ENCODE measurements at places on chromosomes 3 and 15.

DNA sequence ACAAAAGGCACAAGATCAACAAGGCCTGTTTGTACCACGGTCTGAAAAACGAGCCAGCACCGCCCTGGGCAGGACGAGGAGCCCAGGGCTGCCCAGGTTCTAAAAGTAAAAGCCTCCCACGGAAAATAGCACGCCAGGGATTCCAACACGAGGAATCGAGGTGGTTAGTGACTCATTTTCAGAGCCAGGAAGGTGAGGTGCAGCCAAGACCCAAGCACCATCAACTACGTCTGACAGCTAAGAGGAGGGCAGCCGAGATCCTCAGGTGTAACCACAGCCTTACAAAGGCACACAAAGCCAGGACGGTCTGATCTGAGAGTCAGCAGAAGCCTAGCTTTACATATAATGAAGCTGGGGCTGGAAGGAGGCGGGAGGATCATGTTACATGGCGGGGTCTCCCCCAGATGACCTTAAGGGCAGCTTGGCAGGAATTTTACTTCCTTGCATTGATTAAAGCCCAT is 52.5 kb downstream of the ATP10A start:
- DNase-seq: peak; percentile 35

GRCh38 chr15:87752250-87752951 is 504.1 kb downstream of the NTRK3 start:
- DNase-seq: no peak

GRCh38 chr3:62570888-62571287 is 197.5 kb upstream of the FEZF2 start:
- no peak for DNase-seq

- DNase-seq: no peak
Measured at GRCh38 chr3:4716706-4717362, 223.7 kb downstream of the ITPR1 start.

- DNase-seq: peak; percentile 98
Measured at GRCh38 chr15:64702816-64703631, 72.4 kb downstream of the RBPMS2 start.

DNA sequence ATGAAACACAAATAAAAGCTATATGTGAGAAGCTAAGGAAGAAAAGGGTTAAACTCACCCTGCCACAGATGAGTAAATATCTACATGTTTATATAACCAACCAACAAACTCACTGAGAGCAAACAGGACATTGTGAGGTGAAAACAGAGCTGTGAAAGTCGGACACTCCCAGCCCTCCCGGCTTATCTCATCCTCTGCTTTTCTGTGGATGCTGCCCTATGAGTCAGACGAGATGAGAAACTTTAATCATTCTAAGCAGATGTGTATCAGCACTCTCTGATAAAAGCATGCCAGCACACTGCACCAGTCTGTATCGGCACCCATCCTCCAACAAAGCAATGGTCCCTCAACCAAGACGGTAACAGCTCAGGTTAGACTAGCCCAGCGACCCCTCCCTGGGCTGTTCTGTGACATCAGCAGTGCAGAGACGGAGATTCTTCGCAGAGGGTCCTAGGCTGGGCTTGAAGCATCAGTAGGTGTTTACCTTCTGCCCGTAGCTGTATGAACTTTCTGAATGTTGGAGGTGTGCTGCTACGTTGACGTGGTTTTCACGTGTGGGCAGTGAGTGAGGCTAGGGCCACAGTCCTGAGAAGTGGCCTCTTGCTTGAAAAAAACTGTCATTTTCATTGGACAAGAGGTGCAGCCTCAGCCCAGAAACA is 119.8 kb upstream of the ALDH1A3 start:
- no peak for DNase-seq

DNA sequence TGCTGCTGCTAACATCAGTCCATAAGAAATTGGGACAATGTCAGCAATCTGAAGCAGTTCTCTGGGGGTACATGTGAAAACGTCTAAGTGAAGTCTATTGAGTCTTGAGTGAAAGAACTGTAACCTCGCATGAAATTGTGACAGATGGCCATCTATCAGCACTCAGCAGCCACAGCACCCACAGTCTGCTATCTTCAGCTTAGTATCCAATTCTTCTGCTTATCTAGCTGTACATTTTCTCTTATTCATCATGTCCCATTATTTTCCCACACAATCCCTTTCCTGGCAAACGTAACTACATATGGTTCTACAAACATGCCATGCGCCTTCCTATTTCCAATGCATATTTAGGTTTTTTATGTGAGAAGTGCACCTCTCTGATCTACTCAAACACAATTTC is 629.7 kb downstream of the NTRK3 start:
- no peak for DNase-seq

- DNase-seq: no peak
Measured at GRCh38 chr15:86603466-86603865, 523.8 kb downstream of the AGBL1 start.

DNA sequence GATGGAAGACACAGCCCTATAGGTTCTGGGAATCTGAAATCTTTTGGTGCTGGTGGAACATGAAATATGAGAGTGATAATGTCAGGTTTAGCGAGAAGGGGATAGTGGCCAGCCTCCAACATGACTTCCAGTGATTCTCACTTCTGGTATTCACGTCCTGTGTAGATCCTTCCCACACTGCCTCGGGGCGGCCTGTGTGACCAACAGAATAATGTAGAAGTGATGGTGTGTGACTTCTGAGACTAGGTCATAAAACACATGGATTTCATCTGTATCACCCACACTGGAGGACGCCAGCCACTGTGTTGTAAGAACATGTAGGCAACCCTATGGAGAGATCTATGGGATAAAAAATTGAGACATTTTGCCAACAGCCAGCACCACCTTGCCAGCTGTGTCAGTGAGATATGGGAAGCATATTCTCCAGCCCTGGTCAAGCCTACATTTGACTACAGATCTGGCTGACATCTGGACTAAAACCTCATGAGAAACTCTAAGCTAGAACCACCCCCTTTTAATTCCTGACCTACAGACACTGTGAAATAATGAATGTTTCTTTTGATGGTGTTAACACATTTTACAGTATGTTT is 25.5 kb upstream of the NUDT16 start:
- no peak for DNase-seq

DNA sequence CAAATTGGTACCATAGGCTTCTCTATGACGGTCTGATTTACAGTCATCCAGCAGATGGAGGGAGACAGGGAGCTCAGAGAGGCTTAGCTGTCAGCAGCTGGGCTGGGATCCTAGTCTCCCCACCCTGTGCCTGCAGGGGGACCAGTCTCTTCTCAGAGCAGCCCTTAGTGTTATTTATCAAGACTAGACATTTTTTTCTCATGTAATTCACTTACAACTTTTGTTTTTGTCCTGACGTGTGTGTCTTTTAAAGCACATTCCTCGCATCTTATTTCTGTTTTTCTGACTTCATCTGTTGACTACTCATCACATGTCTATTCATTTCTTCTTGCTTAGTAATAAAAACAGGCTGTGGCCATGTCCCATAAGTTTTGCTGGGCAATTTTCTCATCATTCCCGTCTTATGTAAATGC is 116.1 kb downstream of the KLF13 start:
- no peak for DNase-seq

DNA sequence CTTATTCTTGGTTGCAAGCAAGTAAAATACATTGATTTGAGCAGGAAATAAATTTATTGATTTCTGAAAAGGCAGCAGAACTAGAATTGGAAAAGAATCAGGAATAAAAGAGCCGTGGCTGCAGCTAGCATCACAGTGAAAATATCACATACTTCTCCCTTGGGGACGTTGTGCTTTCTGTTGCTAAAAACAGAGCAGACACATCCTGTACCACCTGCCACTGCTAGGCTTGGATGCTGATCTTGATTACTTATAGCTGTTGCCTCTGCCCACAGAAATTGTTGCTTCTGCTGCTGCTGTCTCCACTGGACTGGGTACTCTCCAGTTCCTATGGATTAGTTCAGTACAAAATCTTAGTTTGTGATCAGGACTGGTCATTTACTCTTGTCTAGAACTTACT is 283.8 kb downstream of the C3orf38 start:
- no peak for DNase-seq

- DNase-seq: no peak
Measured at GRCh38 chr3:156685752-156686151, 11.4 kb downstream of the TIPARP start.

- DNase-seq: no peak
Measured at GRCh38 chr15:100784493-100785180, 95.0 kb upstream of the ALDH1A3 start.

DNA sequence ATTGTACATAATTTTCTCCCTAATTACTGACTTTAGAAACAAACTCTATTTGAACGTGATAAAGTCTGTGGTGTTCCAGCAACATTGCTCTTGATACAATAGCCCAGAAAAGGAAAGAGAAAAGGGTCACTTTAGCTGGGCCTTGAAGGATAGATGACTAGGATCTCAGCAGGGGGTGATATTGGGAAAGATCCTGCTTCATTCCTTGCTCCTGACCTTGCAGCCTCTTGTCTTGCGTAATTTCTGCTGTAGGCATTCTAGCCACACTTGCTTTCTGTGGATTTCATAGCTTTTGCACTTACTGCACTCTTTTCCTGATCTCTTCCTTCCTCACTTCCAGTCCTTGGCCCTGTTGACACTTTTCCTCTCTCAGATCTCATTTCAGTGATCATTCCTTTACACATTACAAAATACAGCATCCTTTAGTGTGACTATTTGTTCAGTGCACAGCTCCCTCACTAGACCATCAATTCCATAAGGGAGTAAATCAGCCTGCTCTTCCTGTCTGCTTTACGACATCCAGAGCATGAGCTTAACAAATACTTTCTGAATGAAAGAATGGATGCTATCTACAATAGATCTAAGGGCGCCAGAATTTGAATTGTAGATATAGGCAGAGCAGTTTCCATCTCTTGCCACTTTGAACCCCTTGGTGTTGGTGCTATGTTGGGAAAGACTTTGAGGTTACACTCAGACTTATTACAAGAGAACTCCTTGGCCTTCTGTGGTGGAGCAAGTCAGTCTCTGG is 559.6 kb upstream of the MDFIC2 start:
- no peak for DNase-seq

DNA sequence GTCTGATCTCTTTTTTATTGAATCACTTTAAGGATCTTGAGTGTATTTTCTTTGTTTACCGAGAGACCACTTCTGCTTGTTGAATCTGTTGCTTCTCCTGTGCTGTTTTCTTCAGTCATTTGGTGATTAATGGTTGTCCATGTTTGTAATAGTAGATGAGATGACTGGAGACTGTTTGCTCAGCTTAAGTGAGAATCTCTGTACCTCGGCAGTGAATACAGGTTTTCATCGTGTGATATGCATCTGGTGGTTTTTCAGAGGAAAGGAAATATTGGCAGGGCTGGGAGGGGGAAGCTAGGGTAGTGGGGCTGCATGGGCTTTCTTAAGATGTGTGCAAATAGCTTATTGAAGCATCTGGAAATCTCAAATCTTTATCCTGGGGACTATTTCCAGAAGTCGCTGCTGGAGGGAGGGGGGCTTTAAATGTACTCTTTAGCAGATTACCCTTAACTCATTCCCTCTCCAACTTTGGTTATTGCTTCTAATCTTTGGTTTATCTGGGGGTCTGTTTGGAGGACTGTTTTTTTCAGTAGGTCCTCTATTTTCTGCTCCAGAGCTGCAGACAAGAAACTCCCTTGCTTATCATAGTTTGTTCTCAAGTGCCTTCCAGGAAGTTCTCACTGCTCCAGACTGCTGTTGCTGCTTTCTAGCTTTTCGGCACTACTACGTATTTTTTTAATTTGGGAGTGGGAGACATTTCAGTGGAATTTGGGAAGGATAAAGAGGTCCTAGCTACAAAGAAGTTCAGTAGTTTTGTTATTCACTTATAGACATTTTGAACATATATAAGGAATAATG is 19.4 kb downstream of the CMTM8 start:
- DNase-seq: peak; percentile 17

DNA sequence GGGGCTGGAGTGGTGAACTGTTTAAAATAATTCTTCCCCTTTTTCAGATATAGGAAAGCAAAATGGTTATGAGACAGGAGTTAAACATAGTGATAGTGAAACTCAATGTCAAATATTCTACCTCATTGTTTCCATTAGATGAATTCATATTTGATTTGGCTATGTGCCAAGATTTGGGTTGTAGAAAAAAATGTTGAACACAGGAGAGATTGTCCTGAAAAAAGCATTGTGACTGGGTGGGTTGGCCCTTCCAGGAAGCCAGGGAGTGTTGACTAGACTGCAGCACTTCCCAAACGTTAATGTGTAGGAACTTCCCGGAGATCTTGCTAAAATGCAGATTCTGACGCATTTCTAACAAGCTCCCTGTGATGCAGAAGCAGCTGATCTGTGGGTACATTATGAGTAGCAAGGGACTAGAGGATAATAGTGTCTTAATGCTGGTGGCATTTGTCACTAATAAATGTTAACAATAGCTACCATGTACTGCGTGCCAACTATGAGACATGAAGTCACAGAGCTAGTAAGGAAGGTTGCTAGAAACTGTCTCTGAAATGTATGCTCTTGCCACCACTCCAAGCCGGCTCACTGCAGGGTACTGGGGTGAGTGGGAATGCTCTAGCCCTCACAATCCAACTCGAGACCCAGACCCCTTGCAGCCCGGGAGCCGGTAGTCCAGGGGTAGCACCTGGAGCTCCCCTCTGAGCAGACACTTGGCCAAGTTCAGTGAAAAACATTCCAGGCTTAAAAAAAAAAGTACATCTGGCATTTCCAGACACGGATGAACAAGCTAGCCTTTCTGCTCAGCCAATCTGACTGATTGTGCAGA is 120.6 kb downstream of the CD47 start:
- DNase-seq: peak; percentile 24

DNA sequence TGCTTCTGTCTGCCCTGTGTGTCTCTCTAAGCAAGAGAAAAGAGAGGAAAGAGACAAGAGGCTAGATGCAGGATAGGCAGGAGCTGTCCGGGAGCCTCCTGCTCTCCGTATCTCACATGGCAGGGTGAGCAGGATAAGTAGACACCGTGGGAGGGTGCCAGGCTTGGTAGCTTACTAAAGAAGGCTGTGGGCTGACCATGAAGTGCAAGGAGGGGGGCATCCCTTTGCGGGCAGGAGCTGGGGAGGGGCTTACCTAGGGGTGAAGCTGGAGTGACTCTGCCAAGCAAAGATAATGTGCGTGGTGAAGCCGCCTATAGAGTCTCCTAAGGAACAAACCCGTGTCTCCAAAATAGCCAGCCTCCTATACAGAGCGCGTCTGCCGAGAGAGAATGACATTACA is 33.7 kb upstream of the TMC3 start:
- no peak for DNase-seq

DNA sequence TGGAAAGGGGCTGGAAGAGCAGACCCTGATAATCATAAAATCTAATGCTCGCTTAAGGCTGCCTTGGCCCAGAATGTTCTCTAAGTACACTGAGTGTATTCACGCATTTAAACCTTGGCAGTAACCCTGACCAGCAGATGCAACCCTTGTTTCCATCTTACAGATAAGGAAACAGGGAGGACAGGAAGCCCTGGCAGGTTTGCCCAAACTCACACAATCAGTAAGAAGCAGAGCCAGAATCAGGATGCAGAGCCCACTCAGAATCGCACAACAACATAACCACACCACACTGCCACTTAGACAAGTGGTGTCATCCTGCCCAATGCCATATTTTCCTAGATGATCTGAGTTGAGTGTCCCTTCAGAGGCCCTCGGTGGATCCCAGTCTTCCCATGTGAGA is 214.5 kb upstream of the HES1 start:
- no peak for DNase-seq
